ACHN (cell line): ENCODE measurements at places on chromosomes 16 and 17.

- DNase-seq, result no peak
Measured at GRCh38 chr16:73891129-73891542, 405.5 kb upstream of the PSMD7 start.

GRCh38 chr16:78513838-78514237 is 414.4 kb downstream of the WWOX start:
- DNase-seq, result no peak

DNA sequence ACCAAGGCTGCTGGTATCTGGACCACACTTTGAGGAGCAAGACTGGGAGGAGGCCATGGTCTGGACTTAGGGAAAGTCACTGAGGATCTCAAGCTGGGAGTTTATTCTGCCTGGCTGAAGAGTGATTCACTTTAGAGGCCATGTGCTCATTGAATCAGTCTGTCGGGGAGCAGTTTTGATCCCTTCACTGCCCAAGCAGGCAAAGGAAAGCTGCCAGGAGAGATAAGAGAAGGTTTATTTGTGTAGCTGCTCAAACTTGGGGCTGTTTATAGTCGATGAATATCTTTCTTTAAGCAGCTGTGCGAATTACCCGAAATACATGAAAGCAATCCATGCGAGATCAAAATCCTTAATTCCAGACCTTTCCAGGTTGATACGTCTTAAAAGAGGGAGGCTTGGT is 544.4 kb upstream of the EEF2KMT start:
- no peak for DNase-seq

- no peak for DNase-seq
Measured at GRCh38 chr16:54493061-54493460, 206.5 kb upstream of the IRX3 start.

DNA sequence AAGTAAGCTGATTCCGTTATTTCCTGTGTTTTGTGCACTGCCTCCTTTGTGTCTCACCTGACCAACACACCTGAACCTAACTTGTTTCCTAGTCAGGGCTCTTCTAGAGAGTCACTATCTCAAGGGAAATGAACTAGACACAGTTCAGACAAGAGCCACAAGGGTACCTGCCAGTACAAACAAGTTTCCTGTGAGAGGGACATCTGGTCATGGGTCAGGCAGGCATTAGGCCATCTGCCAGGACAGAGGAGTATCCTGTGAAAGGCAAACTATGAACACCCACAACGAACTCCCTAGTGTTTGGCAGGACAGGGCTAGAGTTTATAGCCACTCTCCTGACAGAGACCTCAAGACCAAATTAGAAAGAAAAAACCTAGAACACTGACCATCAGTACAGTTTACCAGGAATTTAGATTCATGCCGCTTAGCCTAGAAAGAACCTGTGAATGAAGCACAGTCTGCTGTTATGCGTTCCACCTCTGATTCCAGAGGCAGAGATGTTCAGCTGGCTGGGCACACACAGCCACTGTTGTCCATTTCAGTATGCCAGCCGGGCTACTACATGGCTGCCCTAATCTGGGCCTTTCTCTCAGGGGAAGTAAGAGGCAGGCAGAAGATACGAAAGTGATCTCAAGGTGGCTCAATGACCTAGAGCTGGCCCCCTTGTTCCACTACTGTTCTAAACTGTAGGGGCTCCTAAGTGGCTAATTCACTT is 20.7 kb upstream of the GLG1 start:
- DNase-seq, result no peak

- DNase-seq, result no peak
Measured at GRCh38 chr16:65314627-65315008, 192.8 kb upstream of the CDH11 start.

GRCh38 chr17:35612924-35613521 is 25.9 kb downstream of the AP2B1 start:
- peak; percentile 60 for DNase-seq

DNA sequence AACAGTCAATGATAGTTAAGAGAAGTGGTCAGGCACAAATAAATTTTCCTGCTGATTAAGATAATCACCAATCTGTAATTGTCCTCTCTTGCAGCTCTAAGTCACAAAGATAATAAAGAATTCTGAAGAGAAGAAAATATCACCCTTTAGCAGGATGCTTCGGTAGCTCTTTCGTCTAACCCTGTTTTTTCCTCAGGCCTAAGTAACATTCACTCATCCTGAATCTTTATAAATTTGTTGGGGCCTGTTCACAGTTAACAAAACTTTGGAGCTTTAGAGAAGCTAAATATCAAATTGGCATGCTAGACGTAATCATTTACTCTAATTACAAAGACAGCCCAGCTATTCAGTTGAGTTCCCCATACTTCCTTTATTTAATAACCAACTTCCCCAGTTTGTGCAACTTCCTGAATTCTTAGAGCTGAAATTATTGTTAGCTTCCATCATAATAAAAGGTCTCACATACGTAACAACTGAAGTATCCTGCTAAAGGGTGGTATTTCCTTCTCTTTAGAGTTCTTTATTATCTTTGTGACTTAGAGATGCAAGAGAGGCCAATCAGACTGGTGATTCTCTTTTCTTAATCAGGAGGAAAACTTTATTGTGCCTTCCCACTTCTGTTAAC is 118.6 kb downstream of the TANGO6 start:
- no peak for DNase-seq

DNA sequence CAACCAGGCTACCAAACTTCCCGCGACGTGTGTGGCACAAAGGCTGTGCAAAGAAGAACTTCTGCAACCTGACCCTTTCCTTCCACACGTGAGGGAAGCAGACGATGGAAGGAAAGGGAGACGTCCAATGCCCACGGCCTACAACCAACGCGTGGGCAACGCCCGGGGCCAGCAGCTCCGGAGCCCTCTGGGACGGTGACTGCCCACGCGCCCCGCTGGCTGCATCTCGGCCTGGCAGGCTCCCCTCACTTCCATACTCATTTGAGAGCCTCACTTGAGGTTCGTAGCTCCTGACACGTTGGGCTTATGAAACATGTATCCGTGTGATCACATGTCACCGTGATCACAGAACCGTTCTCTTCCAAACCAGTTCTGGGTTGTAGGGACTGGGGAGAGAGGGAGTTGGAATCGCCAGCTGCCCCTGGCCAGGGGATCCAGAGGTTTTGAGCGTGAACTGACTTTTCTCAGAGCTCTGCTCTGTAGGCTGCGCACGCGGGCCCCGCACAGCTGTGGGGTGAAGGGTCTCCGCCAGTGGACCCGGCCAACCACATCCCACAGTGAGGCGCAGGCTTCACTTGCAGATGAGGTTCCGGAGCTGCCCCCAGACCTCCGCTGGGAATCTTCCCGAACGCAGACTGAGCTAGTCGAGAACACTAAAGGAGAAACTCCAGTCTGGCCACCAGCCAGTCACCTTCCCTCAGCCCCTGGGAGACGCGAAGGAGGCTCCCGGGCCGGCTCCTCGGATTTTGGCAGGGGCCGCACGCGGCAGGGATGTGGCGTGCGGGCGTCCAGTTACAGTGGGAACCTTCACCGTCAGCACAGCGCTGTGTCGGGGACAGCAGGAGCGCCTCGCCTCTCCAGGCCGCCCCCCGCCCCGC is 1.0 kb downstream of the LMF1 start:
- DNase-seq, result peak; percentile 18

GRCh38 chr16:28932339-28933141 is 769 bp downstream of the CD19 start:
- no peak for DNase-seq

GRCh38 chr17:41529491-41529915 is 1.4 kb upstream of the KRT19 start:
- peak; percentile 14 for DNase-seq

DNA sequence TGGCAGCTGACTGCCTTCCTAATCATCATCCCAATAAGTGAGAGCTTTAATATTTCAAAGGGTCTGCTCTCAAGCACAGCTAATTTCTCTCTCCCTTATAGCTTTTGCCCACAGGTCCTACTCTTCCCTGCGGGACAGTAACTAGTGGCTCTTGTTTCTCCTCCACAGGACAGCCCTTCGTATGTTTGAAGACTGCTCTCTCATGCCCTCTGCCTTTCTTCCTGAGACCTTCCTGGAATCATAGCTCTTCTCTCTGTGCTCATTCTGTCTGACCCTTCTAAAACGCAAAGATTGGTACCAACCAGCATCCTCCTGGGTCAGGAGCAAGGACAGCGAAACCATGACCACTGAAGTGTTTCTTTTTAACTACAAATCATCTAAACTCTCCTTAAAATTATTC is 168.9 kb downstream of the GRIN2A start:
- peak; percentile 8 for DNase-seq

DNA sequence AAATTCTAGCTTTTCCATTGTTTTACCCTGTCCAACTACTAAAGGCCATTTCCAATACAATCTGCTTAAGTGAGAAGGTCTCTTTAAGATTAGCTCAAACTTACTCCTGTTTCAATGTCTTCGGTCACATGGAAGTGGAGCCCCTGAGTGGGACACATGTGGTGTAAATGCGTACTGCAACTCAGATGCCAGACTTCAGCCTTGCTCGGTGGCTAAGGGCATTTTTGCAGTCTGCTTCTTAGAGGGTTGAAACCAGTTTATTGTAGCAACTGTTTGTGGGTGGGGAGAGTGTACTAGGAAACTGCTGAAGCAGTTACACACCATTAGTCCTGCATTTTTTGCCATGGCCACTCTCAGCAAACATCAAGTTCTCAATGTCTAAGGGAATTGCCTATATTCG is 140.6 kb downstream of the PARN start:
- peak; percentile 53 for DNase-seq

DNA sequence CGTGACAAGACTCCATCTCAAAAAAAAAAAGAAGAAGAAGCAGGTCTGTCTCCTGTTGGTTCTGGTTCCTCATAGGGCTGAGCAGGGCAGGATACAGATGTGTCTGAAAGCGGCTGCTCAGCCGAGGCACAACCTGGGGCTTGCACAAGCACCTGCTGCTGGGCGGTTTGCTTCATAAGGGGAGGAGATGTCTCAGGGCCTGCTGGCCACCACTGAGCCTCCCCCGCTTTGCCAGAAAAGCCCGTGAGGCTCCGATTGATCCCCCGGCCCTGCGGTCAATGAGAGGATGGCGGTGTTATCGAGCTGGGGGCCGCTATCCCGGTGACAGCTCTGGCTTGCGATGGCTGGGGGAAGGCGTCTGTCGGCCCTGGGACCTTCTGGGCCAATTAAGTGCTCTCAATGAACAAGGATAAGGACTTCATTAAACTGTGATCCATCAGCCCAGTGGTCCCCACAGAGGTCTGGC is 162.0 kb downstream of the SDK2 start:
- DNase-seq, result no peak

DNA sequence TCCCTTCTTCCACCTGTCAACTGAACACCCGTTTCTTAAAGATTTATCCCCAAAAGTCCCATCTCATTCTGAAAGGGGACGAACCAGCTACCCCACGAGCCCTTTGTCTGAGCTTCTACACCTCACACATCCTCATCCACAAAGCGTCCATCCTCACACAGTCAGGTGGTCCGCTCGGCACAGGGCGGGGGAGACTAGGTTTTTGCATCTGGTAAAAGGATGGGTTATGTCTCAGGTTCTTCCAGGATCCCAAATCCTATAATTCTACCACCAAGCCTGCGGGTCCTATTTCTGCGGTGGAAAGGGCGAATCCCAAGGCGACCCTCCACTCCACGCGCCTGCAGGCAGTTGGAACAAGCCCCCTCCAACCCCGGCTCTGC is 458 bp downstream of the GFOD2 start:
- no peak for DNase-seq

- no peak for DNase-seq
Measured at GRCh38 chr17:71187145-71187878, 933.5 kb upstream of the SOX9 start.

GRCh38 chr16:4293822-4294457 is 21.1 kb upstream of the TFAP4 start:
- no peak for DNase-seq

GRCh38 chr16:81564421-81564911 is 119.9 kb downstream of the CMIP start:
- no peak for DNase-seq

- DNase-seq, result no peak
Measured at GRCh38 chr17:82229698-82230608, 1.1 kb downstream of the SLC16A3 start.

DNA sequence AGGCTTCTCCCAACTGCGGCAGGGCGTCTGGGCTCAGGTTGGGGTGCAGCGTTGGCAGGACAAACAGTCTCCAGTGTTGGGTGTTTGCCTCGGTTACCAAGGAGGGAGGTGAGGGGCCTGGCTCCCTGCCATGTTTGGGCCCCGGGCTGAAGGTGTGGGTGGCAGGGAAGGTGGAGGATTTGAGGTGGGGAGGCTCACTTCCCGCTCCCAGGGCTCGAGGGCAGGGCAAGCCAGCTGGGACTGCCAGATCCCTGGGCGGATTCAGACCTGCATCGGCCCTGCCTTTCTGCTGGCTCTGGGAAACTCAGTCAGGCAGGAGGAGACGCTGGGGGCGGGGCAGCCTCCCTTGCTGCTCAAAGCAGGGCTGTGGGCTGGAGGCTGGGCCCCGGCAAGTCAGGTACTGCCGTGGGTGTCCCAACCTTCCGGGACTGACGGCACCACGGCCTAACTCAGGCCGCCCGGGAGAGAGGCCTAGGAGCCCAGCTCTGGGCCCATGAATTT is 31.3 kb upstream of the KRT17 start:
- no peak for DNase-seq

DNA sequence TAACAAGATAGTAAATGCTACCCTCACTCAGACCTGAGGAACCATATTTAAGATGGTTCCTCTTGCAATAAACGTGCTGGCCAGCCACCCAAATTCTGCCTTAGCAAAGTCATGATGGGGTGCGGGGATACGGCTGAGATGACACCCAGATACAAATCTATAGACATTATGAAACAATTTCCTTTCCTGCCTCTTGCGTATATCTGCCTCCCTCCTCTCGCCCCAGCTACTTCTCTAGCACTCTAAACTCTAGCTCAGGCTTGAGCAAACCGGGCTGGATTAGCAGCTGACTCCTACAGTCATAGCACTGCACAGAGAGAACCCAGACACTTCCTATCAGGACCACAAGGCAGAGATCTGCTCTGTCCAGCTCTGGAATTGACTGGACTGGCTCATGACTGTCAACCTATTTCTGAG is 22.3 kb downstream of the CD300LF start:
- no peak for DNase-seq

DNA sequence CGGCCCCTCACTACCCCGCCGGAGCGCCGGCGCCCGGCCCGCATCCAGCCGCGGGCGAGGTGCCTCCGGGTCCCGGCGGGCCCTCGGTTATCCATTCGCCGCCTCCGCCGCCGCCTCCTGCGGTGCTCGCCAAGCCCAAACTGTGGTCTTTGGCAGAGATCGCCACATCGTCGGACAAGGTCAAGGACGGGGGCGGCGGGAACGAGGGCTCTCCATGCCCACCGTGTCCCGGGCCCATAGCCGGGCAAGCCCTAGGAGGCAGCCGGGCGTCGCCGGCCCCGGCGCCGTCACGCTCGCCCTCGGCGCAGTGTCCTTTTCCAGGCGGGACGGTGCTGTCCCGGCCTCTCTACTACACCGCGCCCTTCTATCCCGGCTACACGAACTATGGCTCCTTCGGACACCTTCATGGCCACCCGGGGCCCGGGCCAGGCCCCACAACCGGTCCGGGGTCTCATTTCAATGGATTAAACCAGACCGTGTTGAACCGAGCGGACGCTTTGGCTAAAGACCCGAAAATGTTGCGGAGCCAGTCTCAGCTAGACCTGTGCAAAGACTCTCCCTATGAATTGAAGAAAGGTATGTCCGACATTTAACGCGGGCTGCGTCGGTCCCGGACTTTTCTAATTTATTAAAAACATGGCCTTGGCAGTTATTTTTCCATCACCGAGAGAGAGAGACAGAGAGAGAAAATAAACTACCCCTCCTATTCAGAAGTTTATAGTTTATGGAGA is 2.8 kb downstream of the IRX5 start:
- DNase-seq, result no peak
